ENCODE measurements at places on chromosomes 6 and 20. TPM values are rescaled to one million over a fixed set of nuclear protein-coding genes. Genes with fewer than 3 reads are reported as not detected.

ARMH2 gene
- not detected for total RNA-seq

CDC40 gene
- 9.2 TPM for total RNA-seq

PROKR2 gene
- total RNA-seq = not detected

DNA sequence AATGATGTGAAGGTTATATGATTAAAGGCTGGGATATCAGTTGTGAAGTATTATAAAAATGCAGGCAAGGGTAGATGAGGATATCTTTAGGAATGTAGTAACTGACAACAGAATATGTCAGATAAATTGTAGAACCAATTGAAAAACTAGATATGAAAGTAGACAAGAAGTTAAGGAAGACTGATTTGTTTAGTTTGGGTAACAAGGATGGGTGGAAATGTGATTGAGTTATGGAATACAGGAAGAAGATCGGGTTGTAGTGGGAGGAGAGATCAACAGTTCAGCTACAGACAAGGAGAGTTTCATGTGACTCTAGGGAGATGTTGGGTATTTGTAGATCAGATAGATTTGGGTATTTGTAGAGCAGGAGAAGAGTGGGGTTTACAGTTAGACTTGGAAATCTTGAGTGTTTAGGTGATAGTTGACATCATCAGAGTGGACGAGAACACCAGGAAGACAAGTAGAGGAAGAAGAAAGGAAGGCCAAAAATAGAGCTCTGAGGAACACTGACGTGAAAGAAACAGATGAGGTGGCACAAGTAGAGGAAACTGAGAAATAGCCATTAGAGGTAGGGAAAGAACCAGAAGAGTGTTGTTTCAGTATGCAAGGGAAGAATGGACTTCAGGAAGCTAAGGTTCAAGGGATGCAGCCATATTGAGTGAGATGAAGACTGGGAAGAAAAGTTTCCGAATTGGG, 12.1 kb upstream of the TSPYL1 start:
- no peaks in the 10 kb centered on the region for H3K27me3 ChIP-seq
- H3K4me1 ChIP-seq = no peaks in the 10 kb centered on the region
- no peak for DNase-seq
- no peak overlapping the region for H3K27ac ChIP-seq

- H3K27ac ChIP-seq = peak overlapping the region; percentile 79
- H3K27me3 ChIP-seq = no peaks in the 10 kb centered on the region
- H3K36me3 ChIP-seq = no peaks in the 10 kb centered on the region
- H3K4me1 ChIP-seq = peaks cover 10% of the 10 kb centered on the region
Measured at GRCh38 chr6:19837511-19838441, 606 bp downstream of the ID4 start.

DNA sequence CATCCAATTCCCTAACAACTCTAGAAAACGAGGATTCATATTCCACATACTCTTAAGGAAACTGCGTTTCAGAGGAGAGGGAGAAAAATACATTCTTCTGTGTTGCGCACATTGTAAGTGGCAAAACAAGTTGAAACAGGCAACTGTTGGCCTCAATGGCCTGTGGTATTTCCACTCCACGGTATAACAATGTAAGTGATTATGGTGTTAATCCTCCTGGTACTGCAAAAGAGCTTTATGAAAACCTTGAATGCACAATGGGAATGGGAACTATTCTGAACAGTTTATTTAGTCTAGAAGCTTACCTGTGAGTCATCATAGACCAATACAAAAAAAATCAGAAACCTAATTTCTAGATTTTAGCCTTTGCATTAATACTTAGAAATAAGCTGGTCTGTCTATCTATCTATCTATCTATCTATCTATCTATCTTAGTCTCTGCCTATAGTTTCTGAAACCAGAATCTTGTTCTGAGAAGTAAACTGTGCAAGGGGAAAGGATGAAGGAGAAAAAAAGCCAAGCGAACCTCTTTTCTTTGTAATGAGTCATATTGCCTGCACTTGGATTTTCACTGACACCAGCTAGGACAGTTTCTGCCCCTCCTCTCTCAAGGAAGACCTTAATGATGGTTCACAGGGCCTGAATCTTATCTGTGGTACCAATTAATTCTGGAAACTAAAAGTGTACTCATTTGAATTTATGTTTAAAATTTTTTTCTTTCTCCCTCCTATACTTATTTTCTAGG, 101.5 kb downstream of the RNF144B start:
- H3K36me3 ChIP-seq = no peaks in the 10 kb centered on the region
- no peak overlapping the region for H3K4me3 ChIP-seq
- peaks cover 11% of the 10 kb centered on the region for H3K4me1 ChIP-seq
- no peak for DNase-seq
- no peaks in the 10 kb centered on the region for H3K27me3 ChIP-seq

Measured in body of pancreas (tissue), 4 donors.